ENCODE measurements at places on chromosomes 4 and X.

GRCh38 chr4:38179690-38180377 lies 219.6 kb downstream of the PTTG2 start:
- DNase-seq, result peak; percentile 81

- DNase-seq, result no peak
Measured at GRCh38 chrX:72368796-72369195, 63.1 kb upstream of the CITED1 start.

DNA sequence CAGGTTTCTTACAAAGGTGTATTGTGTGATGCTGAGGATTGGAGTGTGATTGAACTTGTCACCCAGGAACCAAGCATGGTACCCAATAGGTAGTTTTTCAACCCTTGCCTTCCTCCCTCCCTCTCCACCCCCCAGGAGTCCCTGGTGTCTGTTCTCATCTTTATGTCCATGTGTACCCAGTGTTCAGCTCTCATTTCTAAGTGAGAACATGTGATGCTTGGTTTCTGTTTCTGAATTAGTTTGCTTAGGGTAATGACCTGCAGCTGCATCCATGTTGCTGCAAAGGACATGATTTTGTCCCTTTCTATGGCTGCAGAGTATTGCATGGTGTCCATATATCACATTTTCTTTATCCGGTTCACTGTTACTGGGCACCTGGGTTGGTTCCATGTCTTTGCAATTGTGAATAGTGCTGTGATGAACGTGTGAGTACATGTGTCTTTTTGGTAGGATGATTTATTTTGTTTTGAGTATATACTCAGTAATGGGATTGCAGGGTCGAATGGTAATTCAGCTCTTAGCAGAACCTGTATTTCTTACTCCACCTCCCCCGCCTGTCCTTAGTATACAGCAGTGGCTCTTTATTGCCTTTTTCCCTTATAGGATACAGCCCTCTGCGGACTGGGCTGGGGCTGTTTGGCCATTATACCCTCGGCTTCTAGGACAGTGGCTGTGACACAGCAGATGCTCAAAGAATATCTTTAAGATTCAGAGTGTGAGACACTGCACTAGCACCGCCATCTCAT lies 145.4 kb downstream of the PTTG2 start:
- no peak for DNase-seq

DNA sequence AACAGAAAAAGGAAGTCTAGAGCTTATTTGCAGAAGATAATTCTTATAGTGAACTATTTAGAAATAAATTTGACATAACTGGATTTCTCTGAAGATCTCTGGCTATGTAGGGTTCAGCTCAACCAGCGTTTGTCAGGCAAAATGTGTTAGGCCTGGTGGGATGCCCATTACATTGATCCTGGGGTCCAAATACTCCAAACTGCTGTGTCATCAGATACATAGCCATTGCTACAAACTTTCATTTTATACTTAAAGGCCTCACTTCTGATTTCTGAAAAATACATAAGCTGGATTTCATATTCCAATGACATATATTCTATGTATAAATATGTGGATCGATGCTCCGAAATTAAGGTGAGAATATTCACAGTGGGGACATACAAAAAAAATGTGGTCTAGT lies 1958.9 kb upstream of the TENM3 start:
- no peak for DNase-seq

DNA sequence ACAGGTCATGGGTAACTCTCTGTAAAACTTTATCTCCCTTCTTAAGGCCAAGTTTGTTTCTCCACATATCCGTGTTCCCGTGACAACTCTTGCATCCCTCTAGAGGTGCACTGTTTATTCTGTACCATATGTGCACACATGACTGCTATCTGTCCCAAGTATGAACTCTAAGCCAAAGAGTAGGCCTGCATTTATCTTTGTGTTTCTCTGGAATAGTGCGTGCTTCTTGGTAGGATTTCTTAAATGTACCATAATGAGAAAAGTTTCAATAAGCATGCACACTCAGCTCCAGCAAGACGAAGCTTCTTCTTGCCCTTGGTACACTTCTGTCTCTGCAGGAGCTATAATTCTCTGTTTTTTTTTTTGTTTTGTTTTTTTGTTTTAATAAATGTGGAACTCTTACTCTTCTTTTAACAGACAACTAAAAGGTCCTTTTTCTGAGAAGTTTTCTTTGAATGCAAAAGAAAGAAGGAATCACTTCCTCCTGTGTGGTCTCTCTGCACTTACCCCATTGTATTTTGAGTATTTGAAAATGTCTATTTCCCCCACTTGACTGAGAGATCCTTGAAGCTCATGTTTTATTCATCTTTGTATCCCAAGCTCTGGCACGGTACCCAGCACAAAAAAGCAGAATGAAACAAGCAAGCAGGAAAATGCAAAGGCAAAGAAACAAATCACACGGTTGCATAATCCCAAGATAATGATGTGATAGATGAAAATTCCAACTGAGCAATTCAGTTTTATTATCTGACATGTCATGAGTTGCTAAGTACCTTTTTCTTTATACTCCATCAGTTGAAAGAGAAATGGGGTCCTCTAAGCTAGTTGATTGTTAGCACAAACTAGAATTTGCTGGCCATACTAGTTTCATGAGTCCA lies 521.9 kb upstream of the BOD1L1 start:
- DNase-seq, result no peak

GRCh38 chr4:6180841-6181631 lies 19.3 kb downstream of the JAKMIP1 start:
- DNase-seq, result no peak

DNA sequence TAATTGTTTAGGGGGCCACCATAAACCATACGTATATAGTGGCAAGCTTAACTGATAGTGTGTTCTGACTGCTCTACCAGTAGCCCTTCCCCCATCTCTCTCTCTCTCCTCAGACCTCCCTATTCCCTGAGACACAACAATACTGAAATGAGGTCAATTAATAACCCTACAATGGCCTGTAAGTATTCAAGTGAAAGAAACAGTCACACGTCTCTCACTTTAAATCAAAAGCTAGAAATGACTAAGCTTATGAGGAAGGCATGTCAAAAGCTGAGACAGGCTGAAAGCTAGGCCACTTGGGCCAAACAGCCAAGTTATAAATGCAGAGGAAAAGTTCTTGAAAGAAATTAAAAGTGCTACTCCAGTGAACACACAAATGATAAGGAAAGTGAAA lies 78.0 kb downstream of the PRDM5 start:
- no peak for DNase-seq

DNA sequence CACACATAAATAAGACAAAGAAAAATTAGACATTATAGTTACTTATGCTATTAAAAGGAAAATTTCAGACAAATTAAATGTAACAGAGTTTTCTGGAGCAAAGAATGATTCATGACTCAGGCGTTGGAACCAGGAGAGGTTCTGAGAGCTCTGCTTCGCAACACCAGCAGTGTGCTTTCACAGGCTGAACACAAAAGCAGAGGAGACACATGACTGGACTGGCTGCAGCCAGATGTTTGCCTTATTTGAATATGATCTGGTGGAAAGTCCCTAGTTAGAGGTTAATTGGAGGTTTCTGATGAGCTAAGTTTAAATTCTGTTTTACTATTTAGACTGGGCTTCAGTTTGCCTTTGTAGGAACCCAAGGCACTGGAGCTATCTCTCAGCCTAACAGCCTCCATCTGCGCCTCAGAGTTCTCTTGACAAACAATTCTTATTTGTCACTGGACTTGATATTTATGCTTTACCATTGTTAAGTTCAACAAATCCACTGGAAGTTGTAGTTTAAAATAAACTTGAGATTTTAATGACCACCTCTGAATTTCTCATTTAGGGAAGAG lies 16.2 kb downstream of the BOD1L1 start:
- no peak for DNase-seq

GRCh38 chrX:13076176-13076961 lies 31.9 kb upstream of the FAM9C start:
- no peak for DNase-seq

DNA sequence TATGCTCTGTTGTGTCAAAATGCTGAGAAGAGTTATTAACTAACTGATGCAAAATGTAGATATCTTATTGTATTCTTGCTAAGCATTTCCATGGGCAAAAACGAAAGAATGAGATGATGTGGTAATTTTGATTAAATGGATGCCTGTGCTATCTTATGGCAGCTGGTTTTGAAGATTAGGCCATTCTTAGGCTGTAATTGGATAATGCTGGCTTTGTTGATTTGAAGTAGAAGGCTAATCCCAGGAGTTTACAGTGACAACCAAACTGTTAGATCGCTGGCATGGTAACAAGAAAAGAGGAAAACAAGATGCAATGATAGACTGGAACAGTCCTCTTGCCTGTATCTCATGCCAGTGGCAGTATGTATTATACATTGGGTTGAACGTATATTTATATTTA lies 74.1 kb upstream of the WDR44 start:
- DNase-seq, result no peak

DNA sequence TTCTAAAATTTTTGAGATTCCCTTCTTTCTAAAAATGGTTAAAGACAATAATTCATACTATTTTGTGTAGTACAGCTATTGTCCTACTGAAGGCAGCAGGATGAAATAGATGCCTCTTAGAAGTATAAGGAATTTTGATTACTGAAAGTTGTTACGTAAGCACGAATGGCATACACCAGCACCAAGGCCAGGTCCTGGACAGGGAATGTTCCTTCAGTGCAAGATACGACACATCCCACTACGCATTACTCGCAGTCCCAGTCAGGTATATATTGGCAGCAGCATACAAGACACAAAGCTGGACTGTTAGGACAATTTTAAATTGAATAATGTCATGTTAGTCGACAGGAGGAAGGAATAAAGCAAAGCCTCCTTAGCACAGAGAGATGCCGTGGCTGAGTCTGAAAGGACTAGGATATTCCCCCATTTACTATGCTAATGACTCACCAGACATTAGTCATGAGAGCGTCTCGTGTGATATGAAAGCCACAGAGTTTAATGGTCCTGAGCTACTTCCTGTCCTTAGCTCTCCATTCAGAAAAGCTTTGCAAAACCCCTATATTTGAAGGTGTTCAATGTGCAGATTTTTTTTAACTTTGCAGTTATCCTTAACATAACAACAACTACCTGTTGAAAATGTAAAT lies 504.3 kb downstream of the FAM133A start:
- no peak for DNase-seq

DNA sequence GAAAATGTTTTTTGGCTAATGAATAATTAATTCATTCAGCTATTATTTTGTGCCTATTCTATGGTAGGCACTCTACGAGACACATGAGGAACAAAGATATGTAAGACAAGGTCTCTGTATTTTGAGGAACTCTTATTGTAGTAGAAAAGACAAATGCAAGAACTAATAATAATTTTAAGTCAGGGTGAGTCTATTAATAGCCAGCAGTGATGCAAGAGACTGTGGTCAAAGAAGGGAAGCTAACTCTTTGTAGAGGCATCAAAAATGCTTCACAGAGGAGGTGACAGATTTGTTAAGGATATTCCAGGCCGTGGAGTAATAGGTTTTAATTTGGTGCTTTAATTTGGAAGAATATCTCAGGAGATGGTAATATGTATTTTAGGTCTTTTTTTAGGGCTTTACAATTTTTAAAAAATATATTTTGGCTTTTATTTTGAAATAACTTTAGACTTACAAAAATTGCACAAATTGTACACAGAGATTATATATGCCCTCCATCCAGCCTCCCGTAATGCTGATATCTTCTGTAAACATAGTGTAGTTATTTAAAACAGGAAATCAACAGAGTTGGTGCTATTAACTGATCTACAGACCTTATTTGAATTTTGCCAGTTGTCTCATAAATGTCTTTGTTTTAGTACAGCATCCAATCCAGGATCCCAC lies 48.1 kb downstream of the DCLK2 start:
- DNase-seq, result no peak

DNA sequence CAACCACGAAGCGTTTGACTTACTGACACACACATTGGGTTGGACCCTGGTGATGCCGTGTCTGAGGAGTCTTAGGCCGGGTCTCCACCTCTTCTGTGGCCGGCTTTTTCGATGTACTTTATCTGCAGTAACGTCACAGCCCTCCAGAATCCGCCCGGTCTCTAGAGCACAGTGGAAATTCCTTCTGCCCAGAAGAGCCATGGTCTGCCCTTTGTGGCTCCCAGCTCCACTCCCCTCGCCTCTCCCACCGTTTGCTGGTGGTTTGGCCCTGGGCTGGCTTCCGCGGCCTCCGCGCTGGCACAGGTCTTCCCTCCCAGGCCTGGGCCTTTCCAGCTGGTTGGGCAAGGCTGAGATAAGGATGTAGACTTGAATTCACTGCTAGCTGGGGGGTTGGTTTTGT lies 4.3 kb downstream of the MAEA start:
- peak; percentile 56 for DNase-seq

- DNase-seq, result no peak
Measured at GRCh38 chr4:159283696-159284095, 180.8 kb downstream of the RAPGEF2 start.

DNA sequence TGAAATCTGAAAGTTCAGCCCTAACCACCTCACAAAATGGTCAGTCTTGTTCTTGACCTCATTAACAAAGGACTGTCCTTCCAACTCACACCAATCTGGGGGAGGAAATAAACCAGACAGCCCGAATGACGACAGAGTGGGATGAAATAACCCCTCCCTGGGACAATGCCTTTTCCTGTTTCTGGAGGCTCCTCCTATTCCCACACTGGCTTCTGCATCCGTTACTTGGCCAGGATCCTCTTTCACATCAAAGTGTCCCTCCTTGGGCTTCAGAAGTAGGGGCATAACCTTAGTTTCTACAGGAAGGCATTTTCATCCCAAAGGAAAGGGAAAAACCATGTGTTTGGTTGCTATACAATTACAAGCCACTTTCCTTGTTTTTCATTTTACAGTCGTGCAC lies 59.8 kb upstream of the RPL34 start:
- no peak for DNase-seq

GRCh38 chrX:136193771-136194170 lies 46.4 kb downstream of the FHL1 start:
- no peak for DNase-seq

DNA sequence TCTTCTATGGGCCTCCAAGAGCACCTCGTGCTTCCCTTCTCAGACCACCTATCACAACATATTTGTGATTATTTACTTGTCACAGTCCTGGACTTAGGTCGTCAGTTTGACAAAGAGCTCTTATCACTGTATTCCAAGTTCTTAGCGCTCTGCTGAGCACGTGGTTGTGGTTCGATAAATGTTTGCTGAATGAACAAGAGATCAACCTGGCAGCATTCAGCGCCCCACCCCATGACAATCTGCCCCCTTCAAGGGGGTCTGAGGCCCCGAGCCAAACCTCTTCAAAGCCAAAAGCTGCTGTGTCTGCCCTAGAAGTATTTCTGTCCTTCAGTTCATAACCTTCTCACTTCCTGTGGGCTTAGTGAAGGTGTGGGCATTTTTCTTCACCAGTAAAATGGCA lies 15.0 kb downstream of the RPS4X start:
- no peak for DNase-seq

- DNase-seq, result no peak
Measured at GRCh38 chrX:30327762-30328161, 18.6 kb upstream of the NR0B1 start.

DNA sequence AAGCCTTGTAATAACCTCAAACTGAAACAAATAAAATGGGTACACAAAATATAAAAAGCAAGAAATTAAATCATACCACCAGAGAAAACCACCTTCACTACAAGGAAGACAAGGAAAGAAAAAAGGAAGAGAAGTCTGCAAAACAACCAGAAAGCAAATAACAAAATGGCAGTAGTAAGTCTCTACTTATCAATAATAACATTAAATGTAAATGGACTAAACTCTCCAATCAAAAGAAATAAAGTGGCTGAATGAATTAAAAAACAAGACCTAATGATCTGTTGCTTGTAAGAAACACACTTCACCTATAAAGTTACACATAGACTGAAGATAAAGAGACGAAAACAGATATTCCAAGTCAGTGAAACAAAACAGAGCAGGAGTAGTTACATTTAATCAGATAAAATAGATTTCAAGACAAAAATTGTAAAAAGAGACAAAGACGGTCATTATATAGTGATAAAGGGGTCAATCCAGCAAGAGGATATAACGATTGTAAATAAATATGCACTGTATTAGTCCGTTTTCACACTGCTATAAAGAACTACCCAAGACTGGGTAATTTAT lies 144.1 kb downstream of the MAB21L2 start:
- DNase-seq, result no peak
